ENCODE measurements at places on chromosomes 3 and 15.

- DNase-seq = no peak
Observed at GRCh38 chr3:16849229-16849628, 35.5 kb upstream of the PLCL2 start.

- DNase-seq = no peak
Observed at GRCh38 chr15:59173194-59173593, 33.4 kb upstream of the LDHAL6B start.

DNA sequence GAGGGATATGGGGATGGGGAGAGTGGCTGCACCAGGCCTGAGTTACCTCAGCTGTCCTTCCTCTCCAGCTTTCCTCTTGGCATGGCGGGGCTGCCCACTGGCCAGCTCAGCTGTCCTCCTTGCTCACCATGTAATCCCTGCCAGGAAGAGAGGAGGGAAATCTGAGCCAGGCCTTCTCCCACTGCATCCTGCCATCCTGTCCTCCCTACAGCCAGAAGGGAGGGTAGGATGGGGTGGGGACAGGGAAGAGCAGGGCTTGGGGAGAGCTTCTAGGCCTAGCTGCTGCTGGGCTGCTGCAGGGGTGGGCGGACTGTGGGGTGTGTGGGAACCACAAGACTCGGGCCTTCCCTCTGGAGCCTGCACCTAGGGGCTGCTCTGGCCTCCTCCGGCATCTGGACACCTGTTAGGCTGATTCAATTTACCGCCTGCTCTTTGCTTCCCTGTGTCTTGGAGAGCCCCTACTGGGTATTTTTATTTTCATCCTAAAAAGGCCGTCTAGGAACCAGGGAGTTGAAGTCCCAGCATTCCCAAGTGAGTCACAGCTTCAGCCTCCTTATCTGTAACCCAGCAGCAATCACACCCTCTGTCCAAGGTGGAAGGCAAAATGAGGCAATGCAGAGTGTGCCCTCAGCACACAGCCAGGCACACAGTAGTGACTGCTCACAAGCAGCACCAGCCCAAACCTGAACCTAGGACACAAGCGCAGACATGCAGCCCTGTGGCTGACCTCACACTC is 13.1 kb upstream of the KY start:
- peak; percentile 77 for DNase-seq

DNA sequence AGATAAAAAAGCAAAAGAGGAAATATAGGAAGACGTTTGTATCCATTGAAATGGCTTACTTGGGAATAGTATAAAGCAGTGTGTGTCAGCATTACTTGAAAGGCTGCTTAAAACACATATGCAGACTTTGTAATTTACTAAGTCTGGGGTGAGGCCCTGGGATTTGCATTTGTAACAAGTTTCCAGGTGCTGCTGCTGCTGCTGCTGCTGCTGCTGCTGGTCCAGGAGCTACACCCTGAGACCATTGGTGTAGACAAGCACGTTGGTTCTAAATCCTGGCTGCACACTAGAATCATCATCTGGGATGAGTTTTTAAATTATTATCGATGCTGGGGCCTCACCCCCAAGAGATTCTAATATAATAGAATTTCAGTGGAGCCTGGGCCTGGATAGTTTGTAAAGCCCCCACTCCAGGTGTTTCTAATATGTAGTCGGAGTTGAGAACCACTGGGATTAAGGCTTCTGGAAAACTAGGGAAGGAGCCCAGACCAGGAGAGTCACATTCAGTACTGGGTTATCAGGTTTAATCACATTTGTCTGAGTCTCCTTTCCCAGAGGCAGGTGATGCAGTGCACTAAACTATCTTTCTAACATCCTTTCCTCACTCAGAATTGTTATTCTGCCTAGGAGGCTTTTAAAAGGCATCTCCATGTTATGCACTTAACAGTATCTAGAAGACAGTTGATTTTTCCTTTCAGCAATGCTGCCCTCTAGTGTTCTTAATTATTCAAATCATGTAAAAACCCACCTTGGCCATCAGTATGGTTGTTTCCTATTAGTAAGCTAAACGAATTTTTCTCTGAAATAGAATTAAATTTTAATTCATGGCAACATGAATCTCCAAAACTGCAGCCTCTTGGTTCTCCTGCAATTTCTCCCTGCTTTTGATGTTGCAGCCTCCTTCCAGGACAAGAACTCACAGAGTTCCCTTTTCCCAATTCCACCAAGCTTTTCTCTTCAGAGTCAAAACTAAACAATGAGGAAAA is 45.4 kb downstream of the SSR3 start:
- DNase-seq = no peak

GRCh38 chr15:72319360-72319984 is 485 bp downstream of the CELF6 start:
- no peak for DNase-seq

- DNase-seq = no peak
Observed at GRCh38 chr15:88480981-88481380, 13.5 kb downstream of the MRPS11 start.

DNA sequence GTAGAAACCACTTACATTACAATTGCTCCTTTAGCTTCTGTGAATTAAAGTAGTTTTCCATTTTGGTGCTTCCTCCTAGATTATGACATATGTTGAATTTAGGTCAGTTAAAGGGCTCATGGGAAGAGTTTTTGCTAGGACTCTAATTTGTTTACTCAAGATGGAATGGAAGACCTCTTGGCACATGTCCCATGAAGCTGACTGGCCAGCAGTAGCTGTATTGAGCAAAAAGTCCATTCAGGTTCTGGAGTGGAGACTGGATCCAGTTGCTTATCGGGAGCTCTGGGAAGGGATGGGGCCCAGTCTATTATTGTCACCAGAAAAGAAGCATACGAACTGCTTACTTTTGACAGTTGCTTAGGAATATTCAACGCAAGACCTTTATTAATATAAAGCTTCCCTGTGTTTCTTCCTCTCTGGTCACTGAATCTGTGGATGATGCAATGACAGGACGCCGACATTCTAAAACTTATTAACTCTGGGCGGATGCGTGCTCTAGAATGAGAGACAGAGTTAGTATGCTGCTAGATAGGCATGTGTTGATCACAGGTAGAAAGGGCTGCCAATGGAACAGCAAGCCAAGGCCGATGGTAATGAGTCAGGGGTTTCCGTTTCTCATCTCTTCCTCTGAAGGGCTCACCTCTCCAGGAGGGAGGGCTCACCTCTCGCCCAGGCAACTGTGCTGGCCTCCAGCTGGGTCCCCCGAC is 155.8 kb downstream of the NR1D2 start:
- DNase-seq = no peak

- no peak for DNase-seq
Observed at GRCh38 chr15:31405200-31405920, 78.7 kb downstream of the KLF13 start.

GRCh38 chr3:105832644-105833043 is 36.2 kb downstream of the CBLB start:
- no peak for DNase-seq

- no peak for DNase-seq
Observed at GRCh38 chr15:85044251-85044853, 62.7 kb downstream of the PDE8A start.

- no peak for DNase-seq
Observed at GRCh38 chr15:80060356-80061006, 1.0 kb downstream of the ZFAND6 start.

DNA sequence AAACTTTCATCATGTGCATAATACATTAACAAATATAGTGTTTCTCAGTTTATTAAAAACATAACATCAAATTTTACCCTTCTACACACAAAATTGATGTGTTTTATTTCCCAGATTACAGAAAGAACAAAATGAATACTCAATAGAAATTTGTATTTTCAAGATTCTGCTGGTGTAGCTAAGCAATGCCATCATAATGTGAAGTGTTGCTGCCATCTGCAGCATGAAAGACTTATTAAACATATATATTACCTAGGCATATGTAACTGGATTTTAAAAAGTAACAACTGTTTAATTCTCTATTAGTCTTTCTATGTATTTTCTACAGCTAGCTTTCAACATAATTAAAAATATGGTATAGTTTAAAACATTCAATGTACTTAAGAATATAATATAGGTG is 27.5 kb downstream of the PLSCR5 start:
- DNase-seq = no peak

DNA sequence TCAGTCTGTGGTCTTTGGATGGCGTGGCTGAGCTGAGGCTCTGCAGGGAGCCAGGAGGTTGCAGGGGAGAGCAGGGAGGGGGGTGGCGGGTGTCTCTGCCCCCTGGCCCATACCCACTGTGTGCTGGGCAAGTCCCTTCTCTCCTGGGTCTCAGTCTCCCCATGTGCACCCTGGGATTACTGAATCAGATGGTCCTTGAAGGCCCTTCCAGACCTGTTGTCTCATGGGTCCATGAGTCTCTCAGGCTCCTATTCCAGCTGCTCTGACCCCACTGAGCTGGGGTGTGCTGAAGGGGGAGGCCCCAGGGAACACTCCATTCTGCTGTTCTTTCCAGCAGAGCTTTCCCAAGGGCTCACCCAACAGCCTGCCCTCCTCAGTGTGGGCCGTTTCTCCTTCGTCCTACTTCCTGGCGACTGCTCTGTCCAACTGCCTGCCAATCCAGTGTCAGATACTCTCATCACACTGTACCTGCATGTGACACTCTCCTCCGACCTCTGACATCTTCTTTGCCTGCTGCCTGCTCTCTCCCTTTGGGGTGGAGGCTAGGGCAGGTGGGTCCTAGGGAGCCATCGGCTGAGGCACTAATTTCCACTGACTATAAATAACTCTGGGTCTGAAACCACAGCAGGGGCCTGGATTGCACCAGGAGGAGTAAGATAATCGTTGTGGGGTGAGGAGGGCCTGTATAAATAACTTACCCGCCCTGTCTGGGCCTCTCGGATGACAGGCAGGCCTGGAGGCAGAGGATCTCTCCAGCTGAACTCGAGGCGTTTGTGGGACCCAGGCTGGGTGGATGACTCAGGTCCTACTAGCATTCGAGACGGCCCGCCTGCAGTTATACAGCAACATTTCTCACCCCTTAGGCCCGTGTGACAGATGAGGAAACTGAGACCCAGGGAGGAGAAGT is 67.1 kb downstream of the ATP2B2 start:
- no peak for DNase-seq

DNA sequence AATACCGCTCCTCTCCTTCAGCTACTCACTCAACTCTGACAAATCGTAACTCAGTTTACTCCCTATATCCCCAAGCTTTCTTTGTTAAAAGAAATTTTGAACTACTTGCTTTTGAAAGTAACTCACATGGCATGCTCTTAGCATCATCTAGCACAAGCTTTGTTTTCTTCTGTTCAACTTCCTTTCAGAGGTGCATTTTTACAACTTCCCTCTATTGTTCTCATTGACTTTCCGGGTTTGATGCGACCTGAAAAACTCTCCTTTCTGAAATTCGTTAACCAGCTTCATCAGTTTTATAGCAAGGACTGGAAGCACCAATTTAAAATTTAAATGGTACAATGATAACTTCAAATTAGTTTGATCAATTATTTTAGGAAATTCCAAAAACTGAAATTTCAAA is 629.5 kb upstream of the TGFBR2 start:
- DNase-seq = no peak

DNA sequence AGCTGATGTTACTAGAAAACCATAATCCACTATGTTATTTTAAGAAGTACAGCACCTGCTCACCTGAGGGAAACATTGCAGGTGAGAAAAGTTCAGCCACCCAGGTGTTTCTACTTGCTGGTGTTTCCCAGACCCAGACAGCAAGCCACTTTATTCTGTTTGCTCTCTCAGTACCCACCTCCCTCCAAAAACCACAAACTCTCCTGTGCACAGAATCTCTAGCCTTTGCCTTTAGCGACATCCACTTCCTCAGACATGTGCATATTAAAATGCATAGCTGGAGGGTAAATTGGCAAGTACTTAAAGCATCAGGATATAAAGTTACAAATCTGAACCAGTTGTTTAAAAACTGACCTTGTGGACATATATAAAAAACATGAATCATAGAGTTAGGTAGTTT is 36.7 kb downstream of the VGLL3 start:
- DNase-seq = no peak

GRCh38 chr3:197428952-197429351 is 126.8 kb downstream of the BDH1 start:
- no peak for DNase-seq

GRCh38 chr3:112010636-112011035 is 11.9 kb downstream of the TAGLN3 start:
- no peak for DNase-seq

- no peak for DNase-seq
Observed at GRCh38 chr3:14906355-14906971, 40.9 kb upstream of the NR2C2 start.

- DNase-seq = no peak
Observed at GRCh38 chr3:43074901-43075689, 30.8 kb downstream of the POMGNT2 start.

- DNase-seq = no peak
Observed at GRCh38 chr15:89728254-89728653, 22.8 kb downstream of the MESP1 start.

- DNase-seq = no peak
Observed at GRCh38 chr3:61841111-61841845, 279.9 kb downstream of the PTPRG start.

DNA sequence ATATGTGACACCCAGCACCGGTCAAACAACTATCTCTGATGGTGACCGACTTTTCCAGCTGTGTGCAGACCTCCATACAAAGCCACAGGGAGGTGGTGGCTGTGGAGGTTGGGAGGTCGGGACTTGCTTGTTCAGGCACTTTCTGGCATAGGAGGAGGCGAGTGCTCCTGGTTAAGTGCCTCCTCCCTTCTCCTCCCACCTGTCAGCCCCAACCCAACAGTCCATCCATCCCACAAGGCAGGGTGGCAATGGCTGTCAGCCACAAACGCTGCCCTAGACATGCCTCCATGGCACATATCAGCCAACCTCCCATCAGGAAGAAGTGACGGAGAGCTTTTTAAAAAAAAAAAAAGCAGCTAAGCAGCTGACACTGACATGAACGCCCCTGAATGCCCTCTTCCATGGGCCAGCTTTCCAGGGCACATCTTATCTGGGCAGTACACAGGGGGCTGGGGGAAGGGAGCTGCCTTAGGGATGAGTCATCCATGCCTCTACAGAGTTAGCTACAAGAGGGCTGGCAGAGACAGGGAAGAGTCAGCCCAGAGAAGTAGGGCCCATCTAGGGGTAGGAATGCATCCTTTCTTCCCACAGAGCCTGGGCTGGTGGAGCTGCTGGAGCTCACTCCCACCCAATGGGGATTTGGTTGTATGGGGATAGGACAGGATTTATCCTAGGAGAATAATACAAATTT is 41.2 kb downstream of the CCDC12 start:
- DNase-seq = no peak

GRCh38 chr3:71951361-71951760 is 166.4 kb upstream of the PROK2 start:
- no peak for DNase-seq

DNA sequence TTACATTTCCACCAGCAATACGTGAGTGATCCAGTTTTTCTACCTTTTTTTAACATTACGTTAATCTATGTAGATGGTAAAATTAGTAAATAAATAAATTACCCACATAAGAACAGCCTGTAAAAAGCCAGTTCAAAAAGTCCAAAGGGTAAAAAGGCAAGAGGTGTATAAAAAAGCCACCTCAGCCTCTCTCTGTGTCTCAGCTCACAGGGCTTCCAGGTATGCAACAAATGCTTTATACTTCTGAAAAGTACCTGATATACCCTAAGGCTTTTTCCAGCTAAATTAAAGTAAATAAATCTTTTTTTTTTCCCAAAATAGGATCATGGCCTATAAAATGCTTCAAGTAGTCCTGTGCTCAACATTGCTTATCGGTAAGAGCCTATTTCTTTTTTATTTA is at the start of gene C3orf85:
Gene C3orf85 (plus strand): TSS at position 197 of the 400 bp plus-strand sequence. CDS start 129 bp downstream, at position 326.
- no peak for DNase-seq

- DNase-seq = no peak
Observed at GRCh38 chr3:185931777-185932612, 5.8 kb downstream of the TRA2B start.

- no peak for DNase-seq
Observed at GRCh38 chr3:21435871-21436270, 315.1 kb downstream of the ZNF385D start.
